Activated naive CD4-positive, alpha-beta T cell (primary cell): ENCODE measurements at places on chromosomes 7 and 10.

GRCh38 chr10:51010977-51011376, 63.3 kb upstream of the PRKG1 start:
- DNase-seq = no peak

GRCh38 chr7:30543813-30544525, 39.3 kb upstream of the GGCT start:
- DNase-seq = no peak

DNA sequence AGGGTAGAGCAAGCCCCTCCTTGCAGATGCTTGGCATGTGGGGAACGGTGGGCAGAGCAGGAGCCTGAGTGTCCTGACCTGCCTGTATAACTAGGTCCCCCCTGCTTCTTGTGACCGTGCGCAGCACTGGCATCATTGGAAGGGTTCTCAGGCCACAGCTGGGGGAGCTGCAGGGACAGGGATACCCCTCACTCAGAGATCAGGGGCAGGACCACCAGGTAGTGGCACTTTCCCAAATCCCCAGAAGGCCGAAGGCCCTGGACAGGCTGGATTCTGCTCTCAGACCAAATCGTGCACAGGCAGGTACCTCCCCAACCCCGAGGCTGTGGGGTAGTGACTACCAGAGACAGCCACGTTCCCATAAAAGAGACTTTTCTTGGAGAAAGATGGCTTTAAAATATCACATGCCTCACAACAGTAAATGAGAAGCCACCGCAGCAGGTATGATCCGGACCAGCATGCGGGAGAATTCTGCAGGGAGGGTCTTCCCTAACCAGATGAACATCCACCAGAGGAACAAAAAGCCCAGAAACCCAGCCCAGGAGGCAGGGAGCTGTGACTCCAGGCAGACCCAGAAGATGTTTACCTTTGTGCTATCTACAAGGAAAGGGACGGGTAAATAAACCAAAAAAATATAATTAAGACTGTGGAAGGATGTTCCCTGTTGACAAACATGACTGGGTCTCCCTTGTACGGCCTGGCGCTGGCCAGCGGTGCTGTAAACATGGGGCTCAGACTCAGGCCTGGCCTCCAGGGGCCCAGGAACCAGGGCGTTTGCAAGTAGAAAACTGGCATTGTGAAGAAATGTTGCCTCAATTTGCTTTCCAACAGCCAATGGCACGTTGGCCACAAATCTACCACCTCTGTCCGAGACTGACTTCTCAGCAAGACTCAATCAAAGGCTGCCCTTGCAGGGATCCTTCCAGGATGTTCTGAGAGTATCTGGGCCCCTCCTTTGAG, 180.0 kb downstream of the TNS3 start:
- DNase-seq = no peak

GRCh38 chr7:143248761-143249354, 14.4 kb upstream of the GSTK1 start:
- DNase-seq = no peak

DNA sequence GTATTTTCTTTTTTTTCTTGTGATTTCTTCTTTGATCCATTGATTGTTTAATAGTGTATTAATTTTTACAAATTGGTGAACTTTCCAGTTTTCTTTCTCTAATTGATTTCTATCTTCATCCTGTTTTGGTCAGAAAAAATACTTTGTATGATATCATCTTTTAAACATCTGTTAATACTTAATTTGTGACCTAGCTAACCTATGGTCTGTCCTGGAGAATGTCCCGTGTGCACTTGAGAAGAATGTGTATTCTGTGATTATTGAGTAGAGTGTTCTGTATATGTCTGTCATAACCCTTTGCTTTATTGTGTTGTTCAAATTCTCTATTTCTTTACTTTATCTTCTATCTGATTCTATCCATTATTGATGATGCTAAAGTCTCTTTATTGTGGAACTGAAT, 65.8 kb upstream of the ZEB1 start:
- DNase-seq = no peak

DNA sequence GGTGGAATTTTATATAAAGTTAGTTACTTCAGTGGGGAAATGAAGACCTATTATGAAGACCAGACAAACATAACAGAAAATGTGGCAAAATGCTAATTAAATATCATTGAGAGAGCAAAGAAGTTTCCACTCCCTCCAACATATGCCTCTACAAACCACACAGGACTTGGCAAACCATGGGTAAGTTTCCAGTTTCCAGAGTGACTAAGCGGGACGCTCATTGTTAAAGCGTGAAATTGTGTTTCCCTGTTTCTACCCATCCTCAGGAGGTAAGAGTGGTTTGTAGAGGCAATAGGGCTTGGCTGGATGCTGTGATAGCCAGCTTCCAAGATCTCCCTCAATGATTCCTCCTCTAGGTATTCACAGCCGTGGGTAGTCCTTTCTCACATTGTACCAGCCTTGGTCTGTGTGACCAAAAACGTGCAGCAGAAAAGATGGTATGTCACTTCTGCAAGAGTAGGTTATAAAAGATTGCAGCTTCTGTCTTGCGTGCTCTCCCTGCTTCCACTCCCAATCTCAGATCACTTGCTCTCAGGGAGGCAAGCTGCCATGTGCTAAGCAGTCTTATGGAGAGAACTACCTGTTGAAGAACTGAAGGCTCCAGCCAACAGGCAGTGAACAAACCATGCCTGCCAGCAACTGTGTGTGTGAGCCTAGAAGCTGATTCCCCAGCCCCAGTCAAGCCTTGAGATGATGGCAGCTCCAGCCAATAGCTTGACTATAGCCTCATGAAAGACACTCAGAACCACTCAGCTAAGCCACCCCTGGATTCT, 35.7 kb downstream of the CBX3 start:
- DNase-seq = no peak

DNA sequence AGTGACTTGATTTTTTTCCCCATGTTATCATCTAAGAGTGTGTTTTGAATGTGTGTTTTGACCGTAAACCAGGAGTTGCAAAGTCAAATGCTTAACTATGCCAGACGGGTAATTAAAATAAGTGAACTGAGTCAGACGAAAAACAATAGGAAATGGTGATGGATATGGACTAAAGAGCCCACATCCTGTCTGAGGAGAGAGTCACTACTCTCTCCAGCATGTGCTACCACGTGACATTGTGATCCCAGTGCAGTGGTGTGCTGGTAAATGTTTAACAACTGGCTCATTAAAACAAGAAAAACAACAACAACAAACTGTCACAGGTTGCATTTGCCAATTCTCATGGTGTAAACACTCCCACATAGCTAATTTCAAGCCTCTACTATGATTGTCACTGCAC, 164.3 kb downstream of the SUGCT start:
- DNase-seq = no peak

DNA sequence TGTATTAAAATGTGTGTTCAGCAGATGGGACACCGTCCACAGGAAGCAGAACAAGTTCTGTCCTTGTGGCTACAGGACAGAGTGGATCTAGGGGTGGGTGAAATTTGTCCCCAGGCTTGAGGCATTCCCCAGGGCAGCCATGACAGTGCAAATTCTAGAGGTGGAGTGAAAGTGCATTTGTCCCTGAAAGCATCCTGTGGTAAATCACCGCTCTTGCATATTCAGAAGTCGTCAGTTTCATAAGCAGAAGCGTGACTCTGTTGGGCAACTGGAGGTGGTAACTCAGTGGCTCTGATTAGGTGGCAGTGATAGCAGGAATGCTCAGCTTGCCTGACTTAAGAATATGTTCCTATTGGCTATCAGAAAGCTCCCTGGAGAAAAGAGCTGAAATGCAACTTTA, 96.6 kb downstream of the SNX10 start:
- no peak for DNase-seq

- DNase-seq = no peak
These were observed 6.5 kb downstream of the DBNL start for GRCh38 chr7:44050915-44051560.

- DNase-seq = no peak
These were observed 2.6 kb downstream of the SCD start for GRCh38 chr10:100349672-100350071.
